ENCODE measurements at places on chromosomes 5 and 9.
A peak's percentile ranks its signal among the peaks of the same experiment; 100 is the strongest.

DNA sequence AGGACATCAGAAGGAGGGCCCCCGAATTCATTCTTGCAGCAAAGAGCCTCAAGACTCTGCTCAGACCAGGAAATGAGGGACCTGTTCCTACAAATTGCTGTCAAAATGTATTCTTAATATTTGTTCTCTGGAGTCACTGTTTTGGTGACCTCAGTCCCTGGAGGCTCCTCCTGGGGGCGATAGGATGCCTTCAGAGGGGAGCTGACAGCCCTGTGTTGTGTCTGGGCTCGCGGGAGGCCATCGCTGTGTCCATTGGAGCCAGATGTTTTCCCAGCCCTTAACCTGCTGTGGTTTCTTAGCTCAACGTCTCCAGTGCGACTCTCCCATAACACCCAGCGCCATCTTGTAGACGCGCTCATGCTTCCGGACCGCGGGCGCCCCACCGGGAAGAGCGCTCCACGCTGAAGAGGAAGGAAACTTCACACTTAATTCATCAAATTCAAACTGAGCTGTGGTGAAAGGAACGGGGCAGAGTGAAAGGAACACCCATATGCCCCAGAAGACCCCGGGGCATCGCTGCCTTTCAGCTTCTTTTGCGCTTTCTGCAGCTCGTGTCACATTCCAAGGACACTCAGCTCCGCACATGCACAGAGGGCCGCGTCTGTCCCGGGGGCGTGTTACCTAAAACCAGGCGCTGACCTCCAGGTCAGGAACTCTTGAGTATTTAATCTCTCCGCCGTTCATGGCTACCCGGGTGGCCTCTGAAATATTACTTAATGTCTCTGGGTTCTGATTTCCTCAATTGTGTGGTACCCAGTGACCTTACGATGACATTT lies 112.3 kb upstream of the GDNF start:
- no peak for DNase-seq

GRCh38 chr5:124997186-124997893 lies 250.9 kb upstream of the ZNF608 start:
- DNase-seq: no peak

DNA sequence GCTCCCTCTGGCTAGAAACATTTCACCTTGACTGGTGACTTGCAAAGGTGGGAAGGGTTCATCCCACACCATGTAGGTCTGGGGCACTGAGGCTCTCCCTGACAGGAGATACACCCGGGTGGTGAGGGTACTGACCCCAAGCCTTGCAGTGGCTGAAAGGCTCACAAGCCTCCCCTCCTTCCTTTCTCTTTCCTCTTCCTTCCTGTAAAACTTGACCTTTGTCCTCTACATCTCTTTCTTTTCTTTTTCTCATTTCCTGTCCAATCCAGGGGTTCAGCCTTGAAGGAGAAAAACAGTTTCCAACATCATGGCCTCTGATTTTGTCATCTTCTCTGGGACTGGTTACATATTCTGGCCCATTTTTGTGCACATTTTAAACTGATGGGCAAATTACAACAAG lies 16.6 kb downstream of the FBP2 start:
- no peak for DNase-seq

DNA sequence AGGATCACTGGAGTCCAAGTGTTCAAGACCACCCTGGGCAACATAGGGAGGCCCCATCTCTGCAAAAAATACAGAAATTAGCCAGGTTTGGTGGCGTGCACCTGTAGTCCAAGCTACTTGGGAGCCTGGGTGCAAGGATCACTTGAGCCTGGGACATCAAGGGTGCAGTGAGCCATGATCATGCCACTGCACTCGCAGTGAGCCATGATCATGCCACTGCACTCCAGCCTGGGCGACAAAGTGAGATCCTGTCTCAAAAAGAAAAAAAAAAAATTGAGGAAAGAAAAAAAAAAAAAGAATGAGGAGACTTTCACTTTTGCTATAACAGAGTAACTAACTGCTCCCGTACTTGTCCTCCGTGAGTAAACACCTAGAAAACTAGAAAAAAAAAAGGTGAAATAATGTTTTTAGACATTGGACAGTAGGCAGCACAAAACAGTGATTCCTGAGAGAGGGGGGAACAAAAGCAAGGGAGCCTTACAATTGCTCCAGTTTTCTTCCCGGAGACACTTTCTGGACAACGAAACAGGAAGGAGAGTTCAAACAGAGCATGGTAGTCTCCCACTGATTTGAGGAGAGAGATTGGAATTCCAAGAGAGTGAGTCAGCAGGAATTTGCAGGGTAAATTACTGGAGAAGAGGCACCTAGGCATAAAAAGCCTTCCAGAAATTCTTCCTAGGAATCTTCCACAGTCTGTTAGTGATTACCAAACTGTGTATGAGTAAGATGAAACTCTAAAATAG lies 6.9 kb upstream of the ZBTB5 start:
- DNase-seq: peak; percentile 42

DNA sequence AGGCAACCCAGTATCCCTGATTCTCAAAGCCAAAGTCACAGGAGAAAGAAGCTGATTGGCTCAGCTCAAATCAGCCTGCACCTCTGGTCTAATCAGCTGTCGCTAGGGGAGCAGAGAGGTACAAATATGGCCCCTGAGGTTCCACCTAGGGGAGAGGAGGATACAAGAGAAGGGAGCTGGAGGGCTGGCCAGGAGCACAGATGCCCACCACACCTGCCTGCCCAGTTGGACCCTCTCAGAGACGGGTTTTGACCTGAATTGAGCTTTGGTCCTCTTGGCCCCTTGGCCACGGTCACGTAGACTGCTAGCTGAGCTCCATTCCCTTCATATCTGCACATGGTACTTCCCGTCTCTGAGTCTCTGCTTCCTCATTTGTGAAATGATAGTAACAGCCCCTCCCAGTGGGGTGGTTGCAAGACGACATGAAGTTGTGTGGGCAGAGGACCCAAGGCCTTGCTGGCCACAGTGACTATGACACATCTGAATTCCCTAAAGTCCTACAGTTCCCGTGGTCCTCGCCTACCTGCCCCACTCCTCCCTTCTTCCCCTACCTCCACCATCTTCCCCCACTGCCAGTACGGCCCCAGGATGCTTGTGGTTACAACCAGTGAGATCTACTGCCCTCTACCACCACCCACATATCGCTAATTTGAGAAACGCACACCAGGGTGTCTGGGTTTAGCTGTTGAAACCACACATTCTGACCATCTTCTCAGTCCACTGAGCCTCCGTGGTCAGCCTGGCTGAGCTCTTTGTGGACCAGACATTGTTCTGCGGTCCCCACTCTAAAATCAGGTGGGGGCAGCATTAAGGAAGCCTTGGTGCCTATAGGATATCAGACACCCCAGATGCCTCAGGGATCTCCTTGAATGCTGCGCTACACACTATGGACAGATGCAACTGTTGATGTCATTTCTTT lies 60.3 kb upstream of the NEK6 start:
- no peak for DNase-seq

DNA sequence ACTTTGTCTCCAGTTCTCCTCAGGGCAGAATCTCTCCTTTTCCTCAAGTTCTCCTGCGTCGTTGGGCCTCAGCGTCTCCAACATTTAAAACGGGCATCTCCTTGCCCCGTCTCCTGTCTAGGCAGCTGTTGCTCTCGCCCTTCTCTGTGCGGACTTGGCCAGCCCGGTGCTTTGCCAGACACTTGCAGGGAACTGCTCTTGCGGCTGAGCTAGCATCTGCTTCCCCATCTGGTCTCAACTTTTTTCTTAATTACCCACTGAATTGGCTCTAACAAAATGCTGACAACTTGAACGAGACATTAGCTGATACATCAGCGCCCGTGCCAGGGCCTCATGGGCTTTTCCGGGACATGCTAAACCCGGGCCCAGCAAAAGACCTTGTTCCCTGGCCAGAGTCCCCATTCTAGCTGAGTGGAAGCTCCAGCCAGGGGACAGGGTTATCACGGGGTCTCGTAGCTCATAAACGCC lies 25.1 kb downstream of the ZNF618 start:
- no peak for DNase-seq

GRCh38 chr9:72005451-72005850 lies 55.0 kb downstream of the C9orf57 start:
- no peak for DNase-seq

DNA sequence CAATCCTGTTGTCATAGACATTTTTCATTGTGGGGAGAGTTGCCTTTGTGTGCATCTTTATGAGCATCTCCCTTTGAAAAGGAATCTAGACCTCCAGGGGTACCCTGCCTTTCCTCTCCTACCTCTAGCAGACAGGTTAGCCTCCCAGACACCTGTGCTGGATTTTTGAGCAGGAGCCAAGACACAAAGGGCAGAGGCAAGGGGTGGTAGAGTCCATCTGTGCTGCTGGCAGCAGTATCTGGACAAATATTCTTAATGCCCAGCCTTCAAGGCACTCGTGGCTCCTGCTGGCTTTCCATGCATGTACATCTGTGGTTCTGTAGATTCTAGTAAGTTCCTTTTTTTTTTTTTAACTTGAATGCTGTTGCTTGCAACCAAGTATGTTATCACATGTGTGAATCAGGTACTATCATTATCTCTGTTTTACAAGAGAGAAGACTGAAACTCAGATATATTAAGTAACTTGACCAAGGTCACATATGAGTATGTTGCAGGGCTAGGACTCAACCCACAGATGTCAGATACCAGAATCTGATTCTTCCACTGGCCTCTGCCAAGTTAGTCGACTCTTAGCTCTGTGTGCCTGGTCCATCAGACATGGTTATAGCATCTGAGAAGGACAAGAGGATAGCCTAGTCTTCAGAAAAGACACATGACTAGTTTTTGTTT lies 32.9 kb upstream of the GPR151 start:
- DNase-seq: no peak

GRCh38 chr5:80346055-80346454 lies 26.3 kb downstream of the SPZ1 start:
- DNase-seq: no peak

GRCh38 chr9:136623842-136624183 lies 38.9 kb upstream of the EGFL7 start:
- no peak for DNase-seq

DNA sequence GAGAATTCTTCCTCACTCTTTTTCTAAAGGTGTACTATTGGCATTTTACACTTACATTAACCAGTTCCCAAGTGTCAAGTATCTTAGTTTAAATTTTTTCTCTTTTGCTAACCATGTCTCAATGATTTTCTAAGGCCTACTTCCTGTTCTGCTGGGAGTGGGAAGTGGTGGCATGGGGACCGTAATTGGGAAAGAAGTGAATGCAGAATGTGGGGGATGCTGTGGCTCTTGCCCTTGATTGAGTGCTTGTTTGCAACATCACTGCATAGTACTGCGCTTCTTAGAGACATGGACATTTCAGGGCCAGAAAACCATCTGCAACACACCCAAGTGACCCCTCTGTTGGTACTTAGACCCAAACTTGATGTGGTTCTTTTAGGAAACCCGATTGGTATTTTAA lies 32.8 kb downstream of the MRRF start:
- no peak for DNase-seq

DNA sequence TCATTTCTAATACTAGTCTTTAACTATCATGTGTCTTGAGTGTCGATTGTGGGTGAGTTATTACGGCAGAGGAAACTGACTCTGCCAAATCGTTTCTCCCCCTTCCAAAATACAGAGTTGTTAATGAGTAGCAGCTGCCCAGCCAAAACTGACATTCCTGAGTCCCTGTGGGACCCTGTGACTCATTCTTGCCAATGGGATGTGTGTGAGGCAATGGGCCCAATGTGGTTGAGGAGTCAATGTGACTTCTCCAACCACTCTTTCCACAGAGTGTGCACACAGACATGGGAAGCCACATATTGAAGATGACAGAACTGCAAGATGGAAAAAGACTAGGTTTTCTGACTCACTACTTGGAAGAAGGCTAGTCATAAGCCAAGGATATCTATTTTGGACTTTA lies 434.7 kb downstream of the DTWD2 start:
- peak; percentile 18 for DNase-seq

GRCh38 chr9:83538172-83538889 lies at the start of gene FRMD3:
TSS of gene FRMD3 (minus strand) at chr9:83538401. CDS start at chr9:83538231, 170 bp downstream.
- no peak for DNase-seq

GRCh38 chr9:134925011-134925511 lies 7.3 kb upstream of the FCN1 start:
- no peak for DNase-seq

- peak; percentile 27 for DNase-seq
Measured at GRCh38 chr5:158484150-158484549, 615.6 kb downstream of the EBF1 start.

- DNase-seq: no peak
Measured at GRCh38 chr9:78011049-78011448, 20.6 kb downstream of the GNAQ start.
